Iris pigment epithelial cell (primary cell): ENCODE measurements at places on chromosomes 5 and 9.

DNA sequence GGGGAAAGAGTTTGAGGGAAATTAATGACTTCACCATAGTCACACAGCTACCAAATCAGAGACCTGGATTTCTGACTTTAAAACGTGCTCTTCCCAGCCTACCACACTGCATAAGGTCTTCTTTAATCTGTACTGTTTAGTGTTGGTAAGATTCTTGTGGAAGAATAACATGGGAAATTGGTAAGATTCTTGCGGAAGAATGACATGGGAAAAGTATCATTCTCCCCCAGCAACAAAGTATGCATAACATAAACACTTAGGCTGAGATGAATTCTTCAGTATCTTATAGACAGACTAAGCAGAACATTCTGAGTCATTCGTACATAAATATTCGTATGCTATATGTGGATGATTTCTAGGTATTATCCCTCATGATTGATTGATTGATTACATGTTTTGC, 170.4 kb downstream of the FOCAD start:
- DNase-seq = peak; percentile 93

DNA sequence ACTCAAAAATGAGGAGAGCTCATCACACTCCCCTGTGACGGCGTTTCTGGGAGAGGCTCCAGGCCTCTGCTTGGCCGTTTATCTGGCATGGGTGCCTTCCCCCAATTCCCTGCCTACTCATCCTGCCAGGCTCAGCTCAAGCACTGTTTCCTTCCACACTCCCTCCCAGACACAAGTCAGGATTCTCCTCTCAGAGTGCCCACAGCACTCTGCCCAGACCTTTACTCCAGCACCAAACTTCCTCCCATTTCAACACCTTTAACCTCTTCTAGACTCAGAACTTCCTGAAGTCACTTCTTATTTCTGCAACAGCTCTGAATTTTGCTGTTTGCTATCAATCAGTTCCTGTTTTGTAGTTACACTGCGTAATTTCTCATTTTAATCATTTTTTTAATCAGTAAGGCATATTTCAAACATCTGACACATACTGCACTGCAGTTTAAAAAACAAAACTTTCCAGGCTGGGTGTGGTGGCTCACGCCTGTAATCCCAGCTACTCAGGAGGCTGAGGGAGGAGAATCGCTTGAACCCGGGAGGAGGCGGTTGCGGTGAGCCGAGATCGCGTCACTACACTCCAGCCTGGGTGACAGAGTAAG, 16.0 kb downstream of the TRMO start:
- DNase-seq = no peak

GRCh38 chr9:35813434-35814105, 1.3 kb downstream of the HINT2 start:
- peak; percentile 43 for DNase-seq

GRCh38 chr9:19598722-19599121, 189.9 kb downstream of the ACER2 start:
- no peak for DNase-seq

DNA sequence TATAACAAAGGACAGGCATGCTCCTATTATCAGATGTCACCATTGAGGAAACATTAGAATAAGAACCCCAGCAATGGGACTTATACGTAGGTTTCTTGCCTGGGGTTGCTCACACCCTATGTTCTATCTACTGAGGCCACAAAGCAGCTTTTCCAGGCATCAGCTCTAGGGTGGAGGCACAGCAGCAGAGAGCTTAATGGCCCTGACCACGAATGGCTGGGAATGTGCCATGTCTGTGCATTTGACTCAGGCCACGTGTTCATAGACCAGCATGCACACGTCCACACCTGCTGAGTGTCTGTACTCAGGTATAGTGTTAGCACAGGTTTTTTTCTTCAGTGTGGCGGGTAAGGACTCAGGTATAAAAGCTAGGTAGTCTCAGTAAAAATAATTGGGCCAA, 129.4 kb downstream of the AOPEP start:
- DNase-seq = no peak

DNA sequence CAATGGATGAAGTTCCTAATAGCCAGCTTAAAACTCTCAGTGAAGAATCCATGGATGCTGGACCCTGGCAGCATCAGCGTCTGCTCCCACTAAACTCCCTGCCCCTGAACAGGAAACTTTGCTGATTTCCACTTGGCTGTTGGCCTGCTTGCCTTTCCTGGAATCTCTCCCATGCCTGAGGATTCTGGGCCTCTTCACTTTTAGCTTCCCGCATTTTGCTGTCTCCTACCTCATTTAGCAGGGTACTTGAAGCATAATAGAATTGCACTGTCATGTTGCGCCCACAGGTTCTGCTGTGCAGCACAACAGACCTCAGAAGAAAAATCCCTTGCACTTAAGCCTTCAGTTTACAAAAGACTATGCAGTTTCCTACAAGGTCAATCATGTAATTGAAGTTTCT, 127.6 kb downstream of the DROSHA start:
- DNase-seq = no peak
